ENCODE measurements at places on chromosomes 1 and 21.
A peak's percentile ranks its signal among the peaks of the same experiment; 100 is the strongest.

DNA sequence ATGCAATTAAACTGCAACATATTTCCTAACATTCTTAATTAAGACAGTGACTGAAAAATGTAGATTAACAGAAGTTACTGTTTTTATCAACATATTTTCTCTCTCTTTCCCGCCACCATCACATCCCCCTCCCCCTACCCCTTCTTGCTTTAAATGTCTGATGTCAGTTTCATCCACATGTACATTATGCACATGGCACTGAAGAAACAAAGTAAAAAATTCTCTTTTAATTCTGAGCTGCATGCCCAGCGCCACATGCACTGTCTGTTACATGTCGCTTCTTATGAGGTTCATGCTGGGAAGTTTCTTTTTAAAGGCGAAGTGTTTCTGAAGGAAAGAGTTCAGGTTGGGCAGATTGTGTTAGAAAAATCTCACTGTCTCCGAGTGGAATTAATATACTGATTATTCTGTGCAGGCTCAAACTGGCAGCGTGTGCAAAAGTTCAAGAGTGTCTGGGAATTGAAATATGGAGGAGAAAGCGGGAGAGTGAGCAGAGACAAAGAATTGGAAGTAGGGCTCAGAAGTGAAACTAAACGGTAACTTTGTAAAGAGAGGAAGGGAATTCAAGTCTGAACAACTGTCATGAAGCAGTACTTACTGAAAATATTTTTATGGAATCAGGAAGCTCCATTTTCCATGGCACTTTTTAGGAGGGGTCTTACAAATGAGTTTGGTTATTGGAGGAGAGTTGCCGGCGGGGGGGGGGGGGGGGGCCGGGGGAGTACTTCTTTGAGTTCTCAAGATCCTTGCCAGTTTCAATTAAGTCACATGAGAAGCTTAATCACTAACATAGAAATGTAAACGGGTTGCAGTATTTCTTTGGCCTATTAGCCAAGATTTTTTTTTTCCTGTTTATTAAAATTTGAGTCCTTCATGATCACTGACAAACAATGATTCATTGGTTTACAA is 217.6 kb downstream of the SDCCAG8 start:
- peak; percentile 59 for DNase-seq

GRCh38 chr1:67522001-67522441 is 91.8 kb upstream of the SERBP1 start:
- no peak for DNase-seq

GRCh38 chr1:240522122-240522822 is 89.7 kb downstream of the GREM2 start:
- DNase-seq: no peak

DNA sequence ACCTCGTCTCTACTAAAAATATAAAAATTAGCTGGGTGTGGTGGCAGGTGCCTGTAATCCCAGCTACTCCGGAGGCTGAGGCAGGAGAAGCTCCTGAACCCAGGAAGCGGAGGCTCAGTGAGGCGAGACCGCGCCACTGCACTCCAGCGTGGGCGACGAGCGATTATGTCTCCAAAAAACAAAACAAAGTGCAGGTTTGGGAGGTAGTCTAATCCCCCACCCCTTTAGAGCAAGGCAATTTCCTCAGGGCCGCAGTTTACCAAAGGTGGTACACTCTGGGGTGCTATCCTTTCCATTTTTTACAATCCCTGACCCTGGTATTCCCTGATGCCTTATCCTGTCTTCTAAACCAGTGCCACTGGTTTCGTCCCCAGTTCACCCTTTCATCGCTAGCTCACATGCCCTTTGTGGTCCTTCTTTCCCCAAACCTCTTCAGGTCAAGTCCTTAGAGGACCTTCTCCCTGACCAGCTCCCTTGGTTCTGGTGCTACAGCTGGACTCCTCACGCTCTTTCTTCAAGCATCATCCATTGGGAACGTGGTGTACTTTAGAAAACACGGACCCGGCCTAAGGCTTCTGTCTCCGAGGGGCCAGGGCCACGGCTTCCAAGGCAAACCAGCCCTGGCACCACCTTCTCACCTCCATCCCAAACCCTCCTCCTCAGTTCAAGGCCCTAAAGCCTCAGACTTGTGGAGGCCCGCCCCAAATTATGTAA is 873 bp downstream of the IFT25 start:
- no peak for DNase-seq

DNA sequence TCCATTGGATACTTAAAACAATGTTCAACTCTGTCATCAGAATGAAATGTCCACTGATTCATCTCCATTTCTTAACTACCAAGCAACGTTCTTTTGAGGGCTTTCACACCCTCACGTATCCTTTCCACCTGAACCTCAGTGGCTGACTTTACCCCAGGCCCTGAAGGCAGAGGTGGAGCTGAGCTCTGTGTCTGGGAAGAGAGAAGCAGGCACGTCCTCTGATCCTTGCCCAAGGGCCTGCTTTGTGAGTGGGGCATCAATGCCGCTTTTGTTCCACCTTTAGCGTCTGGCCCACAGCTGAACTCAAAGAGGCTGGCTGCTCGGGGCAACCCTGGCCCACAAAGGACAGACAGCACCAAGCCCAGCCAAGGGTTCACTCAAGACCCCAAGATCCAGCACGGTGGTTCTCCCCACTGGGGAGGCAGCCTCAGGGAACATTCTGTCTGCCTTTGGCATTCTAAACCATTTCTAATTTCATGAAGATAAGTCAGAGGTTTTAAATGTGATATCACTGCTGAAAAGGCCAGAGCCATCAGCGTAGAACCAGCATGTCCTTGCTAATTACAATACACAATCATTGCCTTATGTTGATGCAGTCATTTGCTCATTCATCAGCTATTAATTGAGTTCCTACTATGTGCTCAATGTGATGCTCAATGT is 126.0 kb upstream of the UBE2U start:
- DNase-seq: no peak

GRCh38 chr21:24976238-24976637 is 631.0 kb downstream of the MRPL39 start:
- no peak for DNase-seq

GRCh38 chr1:98028800-98029199 is 108.0 kb upstream of the DPYD start:
- no peak for DNase-seq

DNA sequence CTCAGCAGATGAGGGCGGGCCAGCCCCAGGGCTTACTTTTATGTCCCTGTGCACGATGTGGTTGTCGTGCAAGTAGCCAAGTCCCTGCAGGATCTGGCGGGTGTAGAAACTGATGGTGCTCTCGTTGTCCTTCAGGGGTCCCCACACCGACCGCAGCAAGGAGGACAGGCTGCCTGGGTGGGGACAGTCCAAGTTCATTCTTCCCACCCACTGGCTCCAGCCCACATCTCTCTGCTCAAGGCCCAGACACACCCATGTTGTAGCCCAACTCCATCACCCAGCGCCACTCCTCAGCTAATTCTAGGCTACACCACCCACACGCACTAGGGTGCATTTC is 7.0 kb downstream of the MAP3K6 start:
- DNase-seq: no peak

DNA sequence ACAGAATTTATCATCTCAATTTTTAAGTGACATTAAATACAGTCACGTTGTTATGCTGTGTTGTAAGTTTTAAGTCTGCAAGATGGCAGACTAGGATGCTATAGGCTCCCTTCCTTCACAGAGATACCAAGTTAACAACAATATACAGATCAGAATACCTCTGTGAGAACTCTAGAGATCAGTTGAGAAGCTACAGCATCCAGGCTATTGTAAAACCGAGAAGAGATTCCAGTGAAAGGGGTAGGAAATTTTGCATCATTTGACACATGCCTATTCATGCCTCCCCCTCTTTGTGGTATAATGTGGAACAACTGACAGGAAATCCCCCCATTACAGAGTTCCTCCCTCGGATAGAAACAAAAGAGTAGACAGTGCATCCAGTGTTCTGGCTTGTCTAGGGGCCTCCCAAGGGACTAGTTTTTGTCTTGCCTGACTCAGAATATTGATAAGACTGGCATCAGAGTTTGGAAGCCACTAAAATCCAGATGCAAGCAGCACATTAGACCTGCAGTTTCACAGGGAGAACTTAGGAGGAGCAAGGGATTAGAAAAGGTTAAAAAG is 80.6 kb downstream of the LBR start:
- DNase-seq: peak; percentile 36

DNA sequence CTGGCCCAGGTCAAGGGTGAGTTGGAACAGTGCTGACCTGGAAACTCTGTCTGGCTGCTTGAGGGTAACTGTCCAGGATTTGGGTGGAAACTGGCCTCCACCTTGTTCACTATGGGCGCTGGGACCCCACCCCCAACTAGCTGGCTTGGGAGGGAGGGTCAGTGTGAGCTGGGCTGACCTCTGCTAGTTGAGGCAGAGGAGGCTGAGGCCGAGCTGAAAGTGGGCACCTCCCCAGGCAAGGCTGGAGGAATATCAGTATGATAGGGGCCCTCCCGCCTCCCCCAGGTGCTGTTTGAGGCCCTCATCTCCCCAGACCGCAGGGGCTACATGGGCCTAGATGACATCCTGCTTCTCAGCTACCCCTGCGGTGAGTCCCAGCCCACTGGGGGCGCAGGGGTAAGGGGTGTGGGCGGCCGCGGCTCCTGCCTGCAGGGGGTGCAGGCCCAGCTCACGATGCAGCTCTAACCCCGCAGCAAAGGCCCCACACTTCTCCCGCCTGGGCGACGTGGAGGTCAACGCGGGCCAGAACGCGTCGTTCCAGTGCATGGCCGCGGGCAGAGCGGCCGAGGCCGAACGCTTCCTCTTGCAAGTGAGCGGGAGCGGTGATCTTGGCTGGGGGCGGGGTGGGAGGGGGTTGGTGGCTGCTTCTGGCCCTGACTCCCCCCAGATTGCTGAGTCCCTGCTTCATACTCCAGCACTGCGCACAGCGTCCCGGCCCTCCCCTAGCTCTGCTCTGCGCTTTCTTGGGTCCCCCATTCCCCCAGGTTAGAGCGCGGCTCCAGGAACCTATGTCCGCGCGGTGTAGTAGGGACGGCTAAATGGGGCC is 22.9 kb downstream of the PTPRU start:
- no peak for DNase-seq

DNA sequence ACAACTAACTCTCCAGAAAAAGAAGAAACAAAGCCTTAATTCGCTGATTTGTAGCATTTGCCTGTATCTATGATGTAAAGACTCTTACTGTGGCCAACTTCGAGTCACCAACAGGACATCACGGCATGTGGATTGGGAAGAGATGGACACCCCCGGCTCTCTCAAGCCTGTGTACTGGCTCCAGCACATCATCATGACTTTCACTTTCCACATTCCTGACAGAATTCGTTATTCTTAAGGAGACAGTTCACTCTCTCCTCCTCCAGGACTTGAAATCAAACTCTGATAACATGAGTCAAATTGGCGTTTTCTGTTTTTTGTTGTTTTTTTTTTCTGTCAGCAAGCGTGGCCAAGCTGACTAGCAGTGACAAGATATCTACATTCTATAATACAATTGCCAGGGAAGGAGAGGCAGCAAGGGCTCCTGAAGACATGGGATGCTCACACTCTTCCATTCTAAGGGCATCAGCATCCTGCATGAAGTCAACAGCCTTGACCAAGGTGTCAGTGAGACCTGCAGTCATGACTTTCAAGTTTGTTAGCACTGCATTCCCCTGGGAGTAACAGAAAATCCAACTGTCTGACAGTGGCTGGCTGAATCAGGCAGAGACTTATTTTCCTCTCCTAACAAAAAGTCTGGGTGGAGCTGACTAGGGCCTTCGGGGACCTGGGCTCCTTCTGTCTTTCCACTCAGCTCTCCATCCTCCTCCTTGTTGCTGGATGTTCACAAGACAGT is 13.3 kb upstream of the TRAF3IP3 start:
- no peak for DNase-seq

GRCh38 chr1:231781892-231782291 is 155.3 kb downstream of the DISC1 start:
- peak; percentile 95 for DNase-seq

DNA sequence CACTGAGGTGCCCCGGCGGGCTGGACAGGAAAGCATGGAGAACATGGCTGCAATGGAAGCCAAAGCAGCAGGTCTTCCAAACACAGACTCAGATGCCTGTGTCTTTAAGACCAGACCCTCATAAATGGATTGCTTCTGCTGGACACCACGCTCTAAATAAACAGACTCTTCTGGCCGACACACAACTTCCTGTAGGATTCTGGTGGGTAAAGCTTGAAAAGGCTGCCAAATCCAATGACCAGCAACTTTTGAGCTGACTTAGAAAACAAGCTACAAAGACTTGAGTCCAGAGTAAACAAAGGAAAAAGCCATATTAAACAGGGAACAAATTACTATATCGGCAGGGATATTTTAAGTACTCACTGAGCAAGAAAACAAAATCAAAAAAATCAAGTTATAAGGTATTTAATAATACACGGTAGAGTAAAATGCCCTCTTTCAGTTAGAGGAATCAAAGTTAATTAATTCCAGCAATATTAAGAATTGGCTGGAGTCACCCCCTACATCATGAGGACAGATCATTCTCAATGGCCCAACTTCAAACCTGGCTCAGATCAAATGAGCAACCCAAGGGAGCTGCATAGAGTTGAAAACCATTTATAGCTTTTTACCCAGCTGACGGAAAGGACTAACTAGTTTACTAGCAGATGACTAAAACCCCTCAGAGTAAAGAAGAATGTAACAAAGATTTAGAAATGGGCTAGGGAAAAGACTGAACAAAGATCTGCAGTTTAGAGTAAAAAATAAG is 102.4 kb downstream of the TGFBR3 start:
- no peak for DNase-seq

- no peak for DNase-seq
Measured at GRCh38 chr1:21034725-21035628, 141.7 kb downstream of the EIF4G3 start.
